ENCODE measurements at places on chromosomes 3 and 15. TPM values are rescaled to one million over a fixed set of nuclear protein-coding genes. Genes with fewer than 3 reads are reported as not detected.

- DNase-seq, result peak; percentile 30
Observed at GRCh38 chr3:155741603-155742002, 3.3 kb downstream of the PLCH1 start.

DNA sequence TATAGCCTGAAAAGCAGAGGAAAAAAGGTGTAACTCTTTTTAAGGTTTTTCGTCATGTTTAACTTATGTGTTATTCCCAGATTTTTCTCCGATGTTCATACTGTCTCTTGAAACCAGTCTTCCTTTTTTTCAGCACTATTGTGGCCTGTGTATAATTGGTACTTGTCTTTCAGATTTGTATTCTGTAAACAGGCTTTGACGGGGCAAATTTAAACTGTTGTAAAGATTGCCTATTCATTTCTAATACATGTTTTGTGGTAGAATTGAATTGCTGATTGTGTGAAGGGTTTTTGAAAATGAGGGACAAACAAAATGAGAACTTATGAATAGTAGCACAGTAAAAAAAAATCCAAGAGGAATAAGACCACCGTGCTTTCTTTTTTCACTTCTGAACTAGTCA lies 33.6 kb downstream of the AKAP13 start:
- DNase-seq, result no peak

DNA sequence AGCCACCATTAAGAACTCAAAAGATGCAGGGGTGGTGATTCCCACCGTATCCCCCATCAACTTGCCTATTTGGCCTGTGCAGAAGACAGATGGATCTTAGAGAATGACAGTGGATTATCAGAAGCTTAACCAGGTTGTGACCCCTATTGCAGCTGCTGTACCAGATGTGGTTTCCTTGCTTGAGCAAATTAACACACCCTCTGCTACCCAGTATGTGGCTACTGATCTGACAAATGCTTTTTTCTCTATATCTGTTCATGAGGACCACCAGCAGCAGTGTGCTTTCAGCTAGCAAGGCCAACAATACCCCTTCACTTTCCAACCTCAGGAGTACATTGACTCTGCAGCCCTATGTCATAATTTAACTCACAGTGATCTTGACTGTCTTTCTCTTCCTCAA lies 8.6 kb upstream of the MCF2L2 start:
- DNase-seq, result no peak

- no peak for DNase-seq
Observed at GRCh38 chr3:108031895-108032294, 58.9 kb downstream of the CD47 start.

DNA sequence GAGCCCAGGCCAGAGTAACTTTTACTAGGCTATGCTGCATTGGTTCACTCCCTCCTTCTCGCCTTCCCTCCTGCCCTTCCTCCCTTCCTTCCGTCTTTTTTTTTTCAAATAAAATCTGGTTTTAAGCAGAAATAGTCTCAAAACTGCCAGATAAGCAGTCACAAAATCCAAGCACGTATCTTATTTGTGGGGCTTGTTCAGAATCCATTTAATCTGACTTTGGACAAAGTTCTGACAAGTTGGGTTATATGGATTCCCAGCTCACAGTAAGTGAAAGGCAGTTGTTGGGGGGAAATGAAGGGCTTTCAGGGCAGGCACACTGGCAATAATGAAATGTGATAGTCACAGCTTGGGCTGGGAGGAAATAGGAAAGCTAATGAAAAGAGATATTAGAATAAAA lies 32.0 kb upstream of the PLXND1 start:
- no peak for DNase-seq

DNA sequence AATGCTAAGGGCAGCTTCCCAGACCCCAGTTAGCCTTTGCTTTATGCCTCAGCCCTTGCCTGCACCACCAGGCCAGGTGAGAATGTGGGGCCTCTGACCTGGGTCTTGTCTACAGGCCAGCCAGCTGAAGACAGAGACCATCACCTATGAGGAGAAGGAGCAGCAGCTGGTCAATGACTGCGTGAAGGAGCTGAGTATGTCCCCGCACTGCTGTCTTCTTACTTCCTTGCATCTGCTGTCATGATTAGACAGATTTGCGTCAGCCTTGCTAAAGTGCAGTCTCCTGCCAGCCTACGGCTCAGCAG lies 74.6 kb downstream of the CCK start:
- no peak for DNase-seq

- no peak for DNase-seq
Observed at GRCh38 chr3:177889161-177889560, 647.1 kb upstream of the KCNMB2 start.

DNA sequence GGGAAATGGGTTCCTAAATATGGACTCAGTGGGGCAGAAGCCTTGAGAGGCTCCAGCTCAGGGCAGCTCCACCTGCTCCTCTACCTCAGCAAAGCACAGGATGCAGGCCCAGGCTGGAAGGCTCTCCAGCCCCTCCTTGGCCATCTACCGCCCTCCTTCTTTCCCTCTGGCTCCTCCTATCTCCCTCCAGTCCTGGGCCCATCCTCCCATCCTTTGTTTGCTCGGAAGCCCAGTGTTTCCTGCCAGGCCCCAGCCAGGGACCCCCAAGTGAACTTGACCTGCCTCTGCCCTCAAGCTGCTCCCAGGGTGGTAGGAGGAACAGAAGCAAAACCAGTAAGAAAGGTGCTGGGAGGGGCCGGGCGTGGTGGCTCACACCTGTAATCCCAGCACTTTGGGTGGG lies 20.1 kb downstream of the MAPKAPK3 start:
- DNase-seq, result no peak

DNA sequence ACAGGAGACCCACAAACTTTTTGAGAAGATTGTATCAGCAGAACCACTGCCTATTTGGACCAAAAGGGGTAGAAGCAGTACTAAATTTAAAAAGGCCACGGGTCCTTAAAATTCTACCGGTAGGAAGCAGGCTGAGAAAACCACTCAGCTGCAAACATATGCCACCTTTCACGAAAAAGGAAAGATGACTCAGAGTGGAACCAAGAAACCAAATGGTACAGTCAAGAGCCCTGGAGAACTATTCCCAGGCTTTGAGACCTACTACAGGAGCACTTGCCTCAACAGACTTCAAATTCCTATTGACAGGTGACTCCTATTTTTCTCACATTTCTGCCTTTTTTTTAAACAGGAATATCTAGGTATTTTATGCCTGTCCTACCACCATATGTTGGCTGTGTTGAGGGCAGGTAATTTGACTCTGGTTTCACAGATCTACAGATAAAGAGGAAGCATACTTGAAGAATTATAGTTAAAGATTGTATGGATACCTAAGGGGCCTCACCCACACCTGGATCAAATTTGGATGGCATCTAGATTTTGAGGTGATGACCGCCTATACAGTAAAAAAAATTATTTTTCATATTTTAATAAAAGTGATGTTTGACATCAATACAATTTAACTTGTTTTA lies 10.1 kb downstream of the GOLIM4 start:
- DNase-seq, result no peak

DNA sequence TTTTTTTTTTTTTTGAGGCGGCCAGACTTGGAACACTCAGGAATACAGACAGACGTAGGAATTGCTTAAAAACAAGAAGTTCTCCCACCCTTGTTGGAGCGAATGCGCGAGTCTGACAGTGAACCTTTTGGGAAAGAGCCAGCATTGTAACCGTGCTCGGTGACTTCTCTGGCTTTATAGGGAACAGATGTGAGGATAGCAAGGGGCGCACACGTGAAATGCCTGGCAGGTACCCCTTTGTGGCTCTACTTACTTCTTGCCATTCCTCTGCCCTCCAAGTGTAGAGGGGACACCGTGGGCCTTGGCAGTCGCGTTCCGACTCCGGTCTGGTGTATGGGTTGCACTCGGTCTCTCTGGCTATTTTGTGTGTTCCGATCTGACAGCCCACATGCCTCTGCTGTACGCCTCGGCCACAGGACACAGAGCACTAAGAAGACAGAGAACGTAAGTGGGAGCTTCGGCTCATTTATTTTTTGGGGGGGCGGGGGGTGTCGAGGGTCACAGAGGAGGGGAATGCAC lies 126.4 kb downstream of the ADAMTS9 start:
- DNase-seq, result no peak

DNA sequence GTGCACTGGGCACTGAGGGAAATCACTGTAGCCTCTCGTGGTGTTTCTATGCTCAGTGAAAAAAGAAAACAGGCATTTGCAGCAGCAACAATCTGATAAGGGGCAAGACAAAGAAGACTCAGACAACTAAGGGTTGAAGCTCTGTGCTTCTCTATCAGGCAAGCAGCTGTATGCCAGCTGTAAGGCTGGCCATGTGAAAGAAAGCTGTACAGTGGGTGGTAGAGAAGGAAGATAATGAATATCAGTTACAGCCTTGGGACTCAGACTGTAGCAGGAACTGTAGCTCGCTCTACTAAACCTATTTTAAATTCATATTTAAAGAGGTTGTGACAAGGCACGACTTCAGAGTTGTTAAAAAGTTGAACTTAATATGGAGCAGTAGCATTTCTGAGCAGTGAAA lies 76.3 kb downstream of the VGLL3 start:
- no peak for DNase-seq

- no peak for DNase-seq
Observed at GRCh38 chr3:65385805-65386204, 652.9 kb downstream of the MAGI1 start.

Gene SCAANT1
- polyA plus RNA-seq, result 1.8 TPM

DNA sequence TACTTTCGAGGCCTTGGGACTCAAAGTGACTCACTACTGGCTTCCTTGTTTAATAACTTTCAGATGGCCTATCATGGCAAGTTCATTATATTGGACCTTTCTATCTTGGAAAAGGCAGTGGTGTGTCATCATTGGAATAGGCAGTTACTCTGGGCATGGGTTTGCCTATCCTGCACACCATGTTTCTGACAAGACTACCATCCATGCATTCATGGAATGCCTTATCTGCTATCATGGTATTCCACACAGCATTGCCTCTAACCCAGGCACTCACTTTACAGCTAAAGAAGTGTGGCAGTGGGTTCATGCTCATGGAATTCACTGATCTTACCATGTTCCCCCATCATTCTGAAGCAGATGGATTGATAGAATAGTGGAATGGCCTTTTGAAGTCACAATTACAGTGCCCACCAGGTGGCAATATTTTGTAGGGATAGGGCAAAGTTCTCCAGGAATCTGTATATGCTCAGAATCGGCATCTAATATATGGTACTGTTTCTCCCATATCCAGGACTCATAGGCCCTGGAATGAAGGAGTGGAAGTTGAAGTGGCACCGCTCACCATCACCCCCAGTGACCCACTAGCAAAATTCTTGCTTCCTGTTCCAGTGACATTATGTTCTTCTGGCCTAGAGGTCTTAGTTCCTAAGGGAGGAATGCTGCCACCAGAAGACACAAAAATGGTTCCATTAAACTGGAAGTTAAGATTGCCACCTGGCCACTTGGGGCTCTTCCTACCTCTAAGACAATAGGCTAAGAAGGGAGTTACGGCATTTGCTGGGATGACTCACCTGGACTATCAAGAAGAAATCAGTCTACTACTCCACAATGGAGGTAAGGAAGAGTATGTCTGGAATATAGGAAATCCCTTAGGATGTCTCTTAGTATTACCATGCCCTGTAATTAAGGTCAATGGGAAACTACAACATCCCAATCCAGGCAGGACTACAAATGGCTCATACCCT lies 1161.4 kb downstream of the SI start:
- DNase-seq, result no peak

Gene TPRG1
- polyA plus RNA-seq, result 0.64 TPM

GRCh38 chr3:120764206-120764605 lies 21.7 kb downstream of the GTF2E1 start:
- no peak for DNase-seq

- DNase-seq, result no peak
Observed at GRCh38 chr3:141440942-141441341, 45.9 kb upstream of the RASA2 start.

DNA sequence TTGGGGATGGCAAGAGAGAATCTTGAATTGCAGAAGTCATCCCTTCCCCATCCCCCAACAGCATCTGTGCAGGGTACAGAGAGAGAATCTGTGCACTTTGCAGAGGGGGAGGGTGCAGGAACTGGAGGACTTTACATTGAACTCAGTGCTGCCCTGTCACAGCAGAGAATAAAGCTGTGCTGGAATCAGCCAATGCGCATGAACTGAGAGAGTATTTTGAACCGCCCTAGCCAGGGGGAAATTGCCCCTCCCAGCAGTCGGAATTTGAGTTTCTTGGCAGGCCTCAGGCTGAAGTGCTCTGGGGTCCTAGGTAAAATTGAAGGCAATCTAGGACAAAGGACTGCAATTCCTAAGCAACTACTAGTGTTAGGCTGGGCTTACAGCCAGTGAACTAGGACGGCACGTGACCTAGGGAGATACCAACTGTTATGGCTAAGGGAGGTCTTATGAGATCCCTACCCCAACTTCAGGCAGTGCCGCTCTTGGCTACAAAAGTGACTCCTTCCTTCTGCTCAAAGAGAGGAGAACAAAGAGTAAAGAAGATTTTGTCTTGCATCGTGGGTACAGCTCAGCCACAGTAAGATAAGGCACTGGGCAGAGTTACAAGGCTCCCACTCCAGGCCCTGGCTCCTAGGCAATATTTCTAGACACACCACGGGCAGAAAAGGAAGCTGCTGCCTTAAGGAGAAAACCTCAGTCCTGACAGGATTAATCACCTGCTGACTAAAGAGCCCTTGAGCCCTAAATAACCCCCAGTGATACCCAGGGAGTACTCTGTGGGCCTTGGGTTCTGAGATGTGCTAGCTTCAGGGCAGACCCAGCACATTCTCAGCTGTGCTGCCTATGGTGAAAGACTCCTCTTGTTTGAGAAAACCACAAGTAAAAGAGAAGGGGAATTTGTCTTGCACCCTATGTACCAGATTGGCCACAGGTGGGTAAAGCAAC lies 300.5 kb upstream of the ALCAM start:
- DNase-seq, result no peak

Gene GOLGB1
- polyA plus RNA-seq, result 53.9 TPM

- no peak for DNase-seq
Observed at GRCh38 chr3:115616461-115616860, 6.8 kb upstream of the GAP43 start.

DNA sequence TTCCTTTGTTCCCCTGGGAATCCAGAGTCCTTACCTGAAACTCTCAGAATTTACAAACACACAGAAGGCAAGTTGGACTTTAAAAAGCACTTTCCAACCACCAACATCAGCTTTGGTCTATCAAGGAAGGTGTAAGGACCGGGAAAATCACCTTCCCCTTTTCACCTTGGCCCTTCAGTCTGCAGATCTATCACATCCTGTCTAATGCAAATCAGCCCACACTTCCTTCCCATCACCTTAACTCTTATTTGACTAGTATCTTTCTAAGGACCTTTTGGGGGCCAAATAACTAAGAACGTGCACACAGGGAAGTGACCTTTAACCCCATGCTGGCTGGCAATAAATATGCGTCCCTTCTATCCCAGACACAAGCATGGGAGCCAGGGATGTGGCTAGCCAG lies 320.6 kb downstream of the ARRDC4 start:
- DNase-seq, result no peak

Gene BCL2A1
- polyA plus RNA-seq, result 4.9 TPM
